ENCODE measurements at places on chromosomes 1 and 21. TPM values are rescaled to one million over a fixed set of nuclear protein-coding genes. Genes with fewer than 3 reads are reported as not detected.

ADCY10 gene
- 0.47 TPM for total RNA-seq

OR10Z1 gene
- total RNA-seq = not detected

GPA33 gene
- 1.6 TPM for total RNA-seq

SCMH1 gene
- total RNA-seq = 58.8 TPM

GRCh38 chr1:5574641-5575040 is 417.6 kb downstream of the NPHP4 start:
- DNase-seq = peak; percentile 19
- H3K27me3 ChIP-seq = peaks cover 22% of the 10 kb centered on the region
- H3K4me1 ChIP-seq = peaks cover 36% of the 10 kb centered on the region
- H3K36me3 ChIP-seq = no peaks in the 10 kb centered on the region
- no peak overlapping the region for H3K27ac ChIP-seq

- H3K27ac ChIP-seq = no peak overlapping the region
- peaks cover 13% of the 10 kb centered on the region for H3K4me1 ChIP-seq
- no peak for DNase-seq
These were observed 322.6 kb downstream of the HHIPL2 start for GRCh38 chr1:222225316-222225691.

DNA sequence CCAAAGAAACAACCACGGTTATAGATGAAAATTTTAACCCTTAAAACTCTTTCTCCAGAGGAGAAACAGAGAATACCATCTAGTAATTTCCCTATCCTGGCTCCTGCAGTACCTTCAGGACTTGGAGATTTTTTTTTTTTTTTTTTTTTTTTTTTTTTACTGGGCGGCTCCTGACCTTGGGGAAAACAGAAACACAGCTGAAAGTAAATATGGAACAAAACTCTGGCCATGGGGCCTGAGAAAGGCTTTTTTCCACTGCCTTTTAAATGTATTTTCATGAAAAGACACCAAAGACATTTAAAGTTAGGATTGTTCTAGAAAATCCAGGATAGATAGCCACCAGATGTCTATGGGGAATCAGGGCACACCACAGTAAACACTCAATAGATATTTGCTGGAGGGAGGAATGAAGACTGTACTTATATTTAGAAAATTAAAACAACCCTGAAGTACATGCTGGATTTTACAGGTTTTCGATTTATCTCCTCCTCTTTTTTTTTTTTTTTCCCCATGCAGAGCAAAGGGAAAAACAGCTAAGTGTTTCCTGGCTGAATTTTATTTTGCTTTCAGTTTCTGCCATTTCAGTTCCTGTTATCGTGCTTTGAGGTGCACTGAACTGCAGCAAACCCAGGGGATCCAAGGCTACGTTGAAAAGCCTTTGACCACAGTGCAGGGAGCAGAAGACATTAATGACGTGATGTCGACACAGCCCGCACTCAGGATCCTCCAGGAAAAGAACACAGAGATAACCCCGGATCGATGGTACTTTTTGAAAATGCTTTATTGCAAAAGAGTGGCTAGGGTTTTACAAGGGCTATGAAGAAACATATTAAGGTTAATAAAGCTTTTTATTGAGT is 35.7 kb upstream of the CNN3 start:
- H3K36me3 ChIP-seq = peaks cover 2% of the 10 kb centered on the region
- H3K4me3 ChIP-seq = peak overlapping the region; percentile 57
- H3K27me3 ChIP-seq = no peaks in the 10 kb centered on the region
- peak overlapping the region; percentile 92 for H3K27ac ChIP-seq

- peaks cover 7% of the 10 kb centered on the region for H3K27me3 ChIP-seq
- peaks cover 6% of the 10 kb centered on the region for H3K4me1 ChIP-seq
- H3K36me3 ChIP-seq = no peaks in the 10 kb centered on the region
- H3K27ac ChIP-seq = no peak overlapping the region
- DNase-seq = no peak
- H3K4me3 ChIP-seq = no peak overlapping the region
These were observed 12.6 kb upstream of the KLF18 start for GRCh38 chr1:44154049-44154448.

DNA sequence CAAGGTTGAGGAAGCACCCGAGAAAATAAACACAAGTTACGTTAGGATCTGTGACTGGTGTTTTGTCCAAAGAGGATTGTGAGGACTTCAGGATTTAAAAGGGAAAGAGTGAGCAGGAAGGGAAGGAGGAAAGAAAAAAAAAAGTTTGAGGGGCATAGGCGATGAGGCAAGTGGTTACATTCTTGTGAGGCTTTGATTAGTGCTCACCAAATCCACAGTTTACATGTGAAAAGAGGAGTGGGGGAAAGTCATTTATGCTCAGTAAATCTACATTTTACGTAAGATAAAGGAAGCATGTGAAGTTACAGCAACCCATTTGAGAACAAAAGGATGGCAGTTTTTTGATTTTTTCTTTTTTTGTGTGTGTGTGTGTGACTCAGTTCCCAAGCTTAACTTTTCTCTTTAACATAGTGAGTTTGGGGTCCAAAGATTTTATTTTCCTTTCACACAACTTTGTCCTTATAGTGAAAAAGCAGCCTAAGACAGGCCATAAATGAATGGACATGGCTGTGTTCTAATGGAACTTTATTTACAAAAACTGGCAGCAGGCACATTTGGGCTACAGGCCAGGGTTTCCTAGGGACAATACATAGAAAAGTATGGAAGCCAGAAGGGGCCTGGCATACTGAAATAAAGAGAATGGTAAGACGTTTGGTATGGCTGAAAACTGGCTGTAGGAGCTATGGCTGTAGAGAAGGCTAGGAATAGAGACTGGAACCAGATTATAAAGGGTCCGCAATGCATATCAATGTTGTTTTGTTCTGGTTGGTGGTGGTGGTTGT is 121.7 kb downstream of the FGGY start:
- no peaks in the 10 kb centered on the region for H3K27me3 ChIP-seq
- no peak overlapping the region for H3K4me3 ChIP-seq
- H3K4me1 ChIP-seq = peaks cover 50% of the 10 kb centered on the region
- peak overlapping the region; percentile 8 for H3K27ac ChIP-seq
- H3K36me3 ChIP-seq = peaks cover 5% of the 10 kb centered on the region

DNA sequence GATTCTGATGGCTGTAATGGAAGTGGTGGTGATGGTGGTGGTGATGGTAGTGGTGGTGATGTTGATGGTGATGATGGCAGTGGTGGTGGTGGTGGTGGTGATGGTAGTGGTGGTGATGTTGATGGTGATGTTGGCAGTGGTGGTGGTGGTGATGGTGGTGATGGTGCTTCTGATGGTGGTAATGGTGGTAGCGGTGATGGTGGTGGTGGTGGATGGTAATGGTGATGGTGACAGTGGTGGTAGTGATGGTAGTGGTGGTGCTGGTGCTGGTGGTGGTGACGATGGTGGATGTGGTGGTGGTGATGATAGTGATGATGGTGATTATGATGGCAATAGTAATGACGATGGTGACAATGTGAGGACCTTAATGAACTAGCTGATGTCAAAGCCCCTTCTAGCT is 35.6 kb upstream of the LRRC3 start:
- H3K27ac ChIP-seq = no peak overlapping the region
- peaks cover 3% of the 10 kb centered on the region for H3K4me1 ChIP-seq
- H3K27me3 ChIP-seq = peaks cover 4% of the 10 kb centered on the region
- no peak overlapping the region for H3K4me3 ChIP-seq

- H3K27ac ChIP-seq = peak overlapping the region; percentile 25
- no peak for DNase-seq
These were observed 31.7 kb downstream of the A3GALT2 start for GRCh38 chr1:33288976-33289857.

DNA sequence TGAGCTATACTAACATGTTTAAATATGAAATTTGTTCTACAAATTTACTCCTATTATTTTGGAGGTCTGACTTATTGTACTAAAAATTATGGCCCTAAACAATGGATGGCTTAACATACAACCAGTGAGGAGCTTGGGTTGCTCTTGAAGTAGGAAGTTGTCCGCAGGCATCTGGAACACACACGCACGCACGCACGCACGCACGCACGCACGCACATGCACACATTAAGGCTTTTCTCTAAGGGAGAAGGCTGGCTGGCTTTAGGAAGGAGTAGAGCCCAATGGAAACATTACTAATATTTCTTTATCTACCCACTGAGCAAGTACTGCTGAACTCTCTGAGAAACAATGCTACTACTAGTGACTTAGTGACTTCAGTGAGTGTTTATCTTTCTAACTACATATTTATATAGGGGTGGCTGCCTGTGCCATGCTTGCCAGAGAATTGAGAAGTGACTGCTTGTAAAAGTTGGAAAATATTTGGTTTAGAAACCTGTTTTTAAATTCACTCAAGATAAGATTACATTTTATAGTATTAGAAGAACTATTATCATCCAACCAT is 16.2 kb upstream of the ARHGAP29 start:
- peaks cover 4% of the 10 kb centered on the region for H3K4me1 ChIP-seq
- H3K36me3 ChIP-seq = no peaks in the 10 kb centered on the region
- no peak overlapping the region for H3K4me3 ChIP-seq
- DNase-seq = no peak
- no peak overlapping the region for H3K27ac ChIP-seq

GRCh38 chr1:217715681-217716080 is 84.5 kb downstream of the SPATA17 start:
- H3K4me1 ChIP-seq = peaks cover 11% of the 10 kb centered on the region
- no peak overlapping the region for H3K27ac ChIP-seq
- peaks cover 15% of the 10 kb centered on the region for H3K36me3 ChIP-seq
- no peaks in the 10 kb centered on the region for H3K27me3 ChIP-seq
- no peak for DNase-seq

- DNase-seq = no peak
- no peak overlapping the region for H3K27ac ChIP-seq
- H3K4me3 ChIP-seq = no peak overlapping the region
- H3K4me1 ChIP-seq = peaks cover 38% of the 10 kb centered on the region
- no peaks in the 10 kb centered on the region for H3K27me3 ChIP-seq
These were observed 3.8 kb upstream of the GUCA2A start for GRCh38 chr1:42168391-42168670.

GRCh38 chr1:99648107-99648506 is 2.2 kb downstream of the PALMD start:
- no peaks in the 10 kb centered on the region for H3K36me3 ChIP-seq
- H3K4me1 ChIP-seq = peaks cover 44% of the 10 kb centered on the region
- no peak for DNase-seq
- no peak overlapping the region for H3K27ac ChIP-seq
- no peak overlapping the region for H3K4me3 ChIP-seq

- no peaks in the 10 kb centered on the region for H3K36me3 ChIP-seq
- H3K27ac ChIP-seq = no peak overlapping the region
- H3K27me3 ChIP-seq = peaks cover 72% of the 10 kb centered on the region
- H3K4me1 ChIP-seq = no peaks in the 10 kb centered on the region
These were observed 76.7 kb downstream of the SLC35F3 start for GRCh38 chr1:233981042-233981675.

DNA sequence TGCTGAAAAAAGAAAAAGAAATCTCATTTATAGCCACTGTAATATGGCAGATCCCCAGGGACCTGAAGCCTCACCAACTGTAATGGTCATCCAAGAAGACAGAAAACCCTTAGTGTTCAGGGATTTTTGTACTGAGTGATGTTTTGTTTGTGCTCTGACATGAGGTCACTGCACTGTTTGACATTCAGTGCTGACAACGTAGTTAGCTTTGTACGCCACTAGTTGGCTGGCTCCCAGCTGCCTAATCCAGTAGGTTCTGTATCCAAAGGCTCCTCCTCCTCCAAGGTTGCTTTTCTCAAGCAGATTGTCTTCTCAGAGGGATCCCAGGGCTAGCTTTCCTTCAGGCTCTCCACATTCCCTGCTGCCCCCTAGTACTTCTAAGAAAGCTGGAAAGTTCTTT is 9.5 kb upstream of the YRDC start:
- DNase-seq = no peak
- H3K4me3 ChIP-seq = no peak overlapping the region
- H3K27me3 ChIP-seq = no peaks in the 10 kb centered on the region
- H3K4me1 ChIP-seq = no peaks in the 10 kb centered on the region
- H3K36me3 ChIP-seq = peaks cover 17% of the 10 kb centered on the region

DNA sequence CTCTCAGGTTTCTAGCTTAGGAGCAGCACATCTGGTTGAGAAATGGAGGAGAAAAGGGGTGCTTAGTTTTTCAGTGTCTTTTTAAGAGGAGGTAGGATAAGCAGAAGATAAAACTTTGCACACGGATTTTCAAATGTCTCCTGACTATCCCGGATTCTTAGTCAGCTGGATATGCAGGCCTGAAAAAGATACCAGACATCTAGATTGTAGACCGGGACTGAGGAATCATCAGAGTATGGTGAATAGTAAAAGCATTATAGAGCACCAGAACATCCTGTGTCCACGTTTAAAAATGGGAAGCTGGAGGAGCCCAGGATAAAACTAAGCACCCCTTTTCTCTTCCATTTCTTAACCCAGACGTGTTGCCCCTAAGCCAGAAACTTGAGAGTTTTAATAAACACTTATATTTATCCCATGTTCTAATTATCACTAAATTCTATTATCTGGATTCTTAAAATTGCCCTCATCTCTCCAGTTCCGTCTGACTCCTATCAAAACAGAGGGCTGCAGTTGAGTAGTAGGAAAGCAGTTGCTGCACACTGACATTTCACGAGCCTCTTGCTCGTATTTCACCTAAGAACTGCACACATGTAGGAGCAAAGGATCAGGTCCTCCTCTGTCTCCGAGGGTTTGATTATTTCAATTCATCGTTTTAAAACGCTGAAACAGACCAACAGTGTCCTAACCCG is 609 bp downstream of the PIGK start:
- peaks cover 20% of the 10 kb centered on the region for H3K36me3 ChIP-seq
- peak overlapping the region; percentile 94 for H3K27ac ChIP-seq
- H3K4me1 ChIP-seq = peaks cover 19% of the 10 kb centered on the region

DNA sequence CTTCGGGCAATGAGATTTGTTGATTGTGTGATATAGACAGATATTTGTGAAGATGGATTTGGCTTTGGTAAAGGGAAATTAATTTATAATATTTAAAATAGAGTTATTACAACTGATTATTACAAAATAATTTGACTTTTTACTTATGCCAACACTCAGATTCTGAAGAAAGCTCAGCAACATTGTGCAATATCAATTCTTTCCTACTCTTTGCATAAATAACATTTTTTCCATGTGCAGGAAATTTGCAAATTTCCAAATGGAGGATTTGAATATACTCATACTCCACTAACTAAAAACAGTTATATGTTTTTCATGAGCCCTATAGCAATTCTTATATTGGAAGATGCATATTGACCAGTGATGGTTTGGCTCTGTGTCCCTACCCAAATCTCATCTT is 676.4 kb upstream of the ADAMTS5 start:
- no peak overlapping the region for H3K4me3 ChIP-seq
- H3K27ac ChIP-seq = no peak overlapping the region
- DNase-seq = no peak
- no peaks in the 10 kb centered on the region for H3K36me3 ChIP-seq
- H3K4me1 ChIP-seq = no peaks in the 10 kb centered on the region

GRCh38 chr1:165869343-165869742 is 41.9 kb downstream of the UCK2 start:
- peak overlapping the region; percentile 66 for H3K27ac ChIP-seq
- H3K27me3 ChIP-seq = no peaks in the 10 kb centered on the region
- no peak overlapping the region for H3K4me3 ChIP-seq
- peaks cover 8% of the 10 kb centered on the region for H3K4me1 ChIP-seq
- H3K36me3 ChIP-seq = peaks cover 12% of the 10 kb centered on the region
- DNase-seq = no peak

- H3K27me3 ChIP-seq = no peaks in the 10 kb centered on the region
- no peak overlapping the region for H3K4me3 ChIP-seq
- no peak overlapping the region for H3K27ac ChIP-seq
- peaks cover 2% of the 10 kb centered on the region for H3K4me1 ChIP-seq
These were observed 167.5 kb downstream of the TPR start for GRCh38 chr1:186207391-186208085.

Data from mesothelial cell of epicardium (in vitro differentiated cells).